ENCODE measurements at places on chromosomes 7 and 10. TPM values are rescaled to one million over a fixed set of nuclear protein-coding genes. Genes with fewer than 3 reads are reported as not detected.

DNA sequence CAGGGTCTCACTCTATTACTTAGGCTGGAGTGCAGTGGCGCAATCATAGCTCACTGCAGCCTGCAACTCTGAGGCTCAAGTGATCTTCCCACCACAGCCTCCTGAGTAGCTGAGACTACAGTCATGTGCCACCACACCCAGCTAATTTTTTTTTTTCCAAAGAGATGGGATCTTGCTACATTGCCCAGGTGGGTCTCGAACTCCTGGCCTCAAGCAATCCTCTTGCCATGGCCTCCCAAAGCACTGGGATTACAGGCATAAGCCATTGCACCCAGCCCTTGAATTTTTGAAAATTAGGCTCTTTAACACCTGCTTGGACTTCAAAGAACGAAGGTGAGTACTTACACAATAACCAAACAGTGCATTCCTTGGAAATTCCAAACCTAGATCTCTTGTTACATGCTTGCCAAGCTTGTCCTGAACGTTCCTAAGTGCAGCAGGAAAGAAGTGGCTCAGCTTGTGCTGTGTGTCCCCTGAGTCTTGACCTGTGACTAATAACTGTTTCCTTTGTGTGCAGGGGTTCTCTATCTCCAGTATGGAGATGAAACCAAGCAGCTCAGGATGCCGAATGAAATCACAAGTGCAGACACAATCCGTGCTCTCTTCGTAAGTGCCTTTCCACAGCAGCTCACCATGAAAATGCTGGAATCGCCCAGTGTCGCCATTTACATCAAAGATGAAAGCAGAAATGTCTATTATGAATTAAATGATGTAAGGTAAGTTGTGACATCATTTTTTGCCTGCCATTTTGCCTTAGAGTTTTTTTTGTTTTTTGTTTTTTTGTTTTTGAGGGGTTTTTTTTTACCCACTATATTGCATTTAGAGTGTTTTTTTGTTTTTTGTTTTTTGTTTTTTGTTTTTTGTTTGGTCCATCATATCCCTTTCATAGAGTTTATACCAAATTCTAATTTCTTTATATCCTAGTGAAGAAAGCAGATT lies 223.8 kb downstream of the KIAA1217 start:
- DNase-seq = no peak

The IFIT5 gene
- 14.5 TPM for polyA plus RNA-seq

- DNase-seq = no peak
These were observed 9.9 kb downstream of the LRRC4 start for GRCh38 chr7:128021366-128021765.

DNA sequence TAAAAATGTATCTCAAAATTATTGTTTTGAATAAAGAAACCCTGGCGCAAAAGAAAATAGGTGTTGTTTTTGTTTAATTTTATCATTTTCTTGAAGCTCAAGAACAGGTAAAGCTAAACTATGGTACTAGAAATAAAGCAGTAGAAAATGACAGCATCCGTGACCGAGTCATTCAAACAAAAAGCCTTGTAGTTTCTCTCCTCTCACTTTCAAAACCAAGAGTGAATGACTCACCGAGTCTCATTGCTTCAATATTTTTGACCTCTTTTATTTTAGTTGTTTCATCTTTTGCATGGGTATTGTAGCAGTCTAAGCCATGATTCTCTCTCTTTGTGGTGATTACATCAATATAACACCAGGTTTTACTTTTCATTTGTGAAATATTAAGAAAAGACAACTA lies 396.5 kb downstream of the POM121L12 start:
- no peak for DNase-seq

The CLDN4 gene
- 104 TPM for polyA plus RNA-seq

The ERVW-1 gene
- 0.30 TPM for polyA plus RNA-seq

The FEZF1 gene
- polyA plus RNA-seq = not detected

DNA sequence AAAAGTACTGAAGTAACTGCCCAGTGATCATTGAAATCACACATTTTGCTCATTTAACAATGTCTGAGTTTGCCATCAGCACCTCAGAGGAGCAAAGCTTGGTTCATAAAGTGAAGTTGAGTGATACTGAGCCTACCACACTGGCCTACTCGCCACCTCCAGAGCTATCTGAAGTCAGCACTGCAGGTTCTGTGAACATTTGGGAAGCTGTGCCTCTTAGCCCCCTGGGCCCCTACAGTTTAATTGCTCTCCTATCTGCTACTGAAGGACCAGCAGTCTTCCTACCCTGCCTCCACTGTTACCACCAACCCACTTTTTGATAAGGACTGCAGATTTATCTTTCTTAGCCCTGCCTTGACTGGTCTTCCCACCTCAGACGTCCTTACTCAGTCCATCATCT lies 2.0 kb upstream of the SEMA4G start:
- no peak for DNase-seq

DNA sequence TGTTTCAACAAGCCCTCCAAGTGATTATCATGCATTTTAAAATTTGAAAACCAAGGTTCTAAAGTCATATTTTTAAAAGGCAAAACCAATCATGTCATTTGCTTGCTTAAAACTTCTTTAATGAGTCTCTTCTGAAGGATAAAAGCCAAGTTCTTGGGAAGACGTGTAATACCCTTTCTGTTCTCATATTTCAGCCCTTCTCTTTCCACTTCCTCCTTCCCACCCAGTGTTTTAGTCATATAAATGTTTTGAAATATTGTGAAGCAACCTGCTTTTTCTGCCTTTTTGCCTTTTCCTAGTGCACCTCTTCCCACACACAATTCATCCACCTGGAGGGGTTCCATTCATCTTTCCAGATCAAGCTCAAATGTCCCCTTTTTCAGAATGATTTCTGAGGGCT lies 211.1 kb upstream of the LRRTM3 start:
- no peak for DNase-seq

- DNase-seq = no peak
These were observed 2.3 kb upstream of the LRRC72 start for GRCh38 chr7:16524332-16524731.

The IGFBP1 gene
- polyA plus RNA-seq = 0.49 TPM

DNA sequence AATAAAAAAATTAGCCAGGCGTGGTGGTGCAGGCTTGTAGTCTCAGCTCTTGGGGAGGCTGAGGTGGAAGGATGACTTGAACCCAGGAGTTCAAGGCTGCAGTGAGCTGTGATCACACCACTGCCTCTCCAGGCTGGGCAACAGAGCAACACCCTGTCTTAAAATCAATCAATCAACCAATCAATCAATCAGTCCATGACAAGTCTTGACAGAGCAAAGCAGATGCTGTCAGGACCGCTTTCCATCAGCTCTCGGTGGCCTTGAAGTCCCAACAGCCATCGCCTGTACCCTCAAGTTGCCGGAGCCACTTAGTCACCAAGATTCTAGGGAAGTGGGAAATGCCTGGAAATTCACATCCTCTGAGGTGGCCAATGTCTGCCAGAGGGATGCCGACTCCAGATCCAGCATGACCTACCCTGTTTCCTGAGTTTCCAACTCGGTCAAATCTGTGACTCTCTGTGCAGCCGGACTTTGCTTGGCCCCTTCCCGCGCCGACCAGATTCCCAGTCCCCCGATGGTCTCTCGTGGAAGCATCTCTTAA lies 871 bp upstream of the CCL24 start:
- DNase-seq = no peak

DNA sequence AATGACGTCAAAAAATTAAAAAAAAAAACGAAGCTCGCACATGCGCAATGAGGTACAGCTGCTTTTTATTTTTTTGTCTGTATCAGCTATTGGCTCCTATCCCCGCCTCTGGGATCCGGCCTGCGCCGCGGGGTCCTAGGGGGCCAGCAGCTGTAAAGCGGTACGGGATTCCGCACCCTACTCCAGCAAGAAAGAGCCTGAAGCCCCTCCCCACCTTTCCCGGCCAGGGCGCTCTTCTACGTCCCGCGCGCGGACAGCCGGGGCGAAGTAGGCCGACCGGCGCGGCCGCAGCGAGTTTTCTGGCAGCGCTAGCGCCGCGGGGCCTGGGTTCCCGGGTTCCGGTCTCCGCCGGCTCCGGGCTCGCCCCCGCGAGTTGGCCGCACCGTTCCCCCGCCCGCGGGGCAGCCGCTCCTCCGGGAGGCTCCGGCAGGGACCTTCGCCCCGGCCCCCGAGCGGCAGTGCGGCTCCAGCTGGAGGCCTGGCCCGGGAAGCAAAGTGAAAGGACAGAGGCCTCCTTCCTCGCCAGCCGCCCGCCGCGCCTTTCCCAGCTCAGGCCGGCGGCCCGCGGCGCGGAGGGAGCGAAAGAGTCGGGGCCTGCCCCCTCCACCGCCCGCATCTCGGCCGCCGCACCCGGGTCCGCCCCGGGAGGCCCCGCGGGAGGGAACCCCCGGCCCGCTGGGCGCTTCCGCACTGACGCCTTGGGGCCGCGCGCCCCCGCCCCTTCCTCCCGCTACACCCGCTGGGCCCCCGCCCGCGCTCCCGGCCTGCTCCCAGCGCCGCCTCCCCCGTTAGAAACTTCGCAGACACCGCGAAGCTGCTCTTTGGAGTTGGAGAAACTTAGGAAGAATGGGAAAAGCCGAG lies 4.7 kb upstream of the SPAG6 start:
- DNase-seq = no peak

DNA sequence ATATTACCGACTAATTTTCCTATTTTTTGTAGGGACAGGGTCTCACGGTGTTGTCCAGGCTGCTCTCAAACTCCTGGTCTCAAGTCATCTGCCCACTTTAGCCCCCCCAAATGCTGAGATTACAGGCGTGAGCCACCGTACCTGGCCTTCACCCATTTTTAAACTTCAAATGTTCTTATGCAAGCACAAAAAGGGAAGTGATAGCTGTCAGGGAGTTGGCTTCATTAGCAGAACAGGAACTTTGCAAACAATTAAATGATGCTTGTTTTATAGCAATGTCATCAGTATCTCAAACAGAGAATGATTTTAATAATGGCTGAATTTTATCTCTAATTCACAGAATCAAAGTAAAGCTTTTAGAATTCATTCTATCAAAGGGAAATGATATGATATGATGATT lies 49.8 kb upstream of the FAM171A1 start:
- DNase-seq = no peak

The SEMA3E gene
- polyA plus RNA-seq = 1.2 TPM

- no peak for DNase-seq
These were observed 18.4 kb upstream of the PDGFA start for GRCh38 chr7:537911-538634.

GRCh38 chr10:120824881-120825309 lies 26.3 kb upstream of the WDR11 start:
- DNase-seq = no peak

DNA sequence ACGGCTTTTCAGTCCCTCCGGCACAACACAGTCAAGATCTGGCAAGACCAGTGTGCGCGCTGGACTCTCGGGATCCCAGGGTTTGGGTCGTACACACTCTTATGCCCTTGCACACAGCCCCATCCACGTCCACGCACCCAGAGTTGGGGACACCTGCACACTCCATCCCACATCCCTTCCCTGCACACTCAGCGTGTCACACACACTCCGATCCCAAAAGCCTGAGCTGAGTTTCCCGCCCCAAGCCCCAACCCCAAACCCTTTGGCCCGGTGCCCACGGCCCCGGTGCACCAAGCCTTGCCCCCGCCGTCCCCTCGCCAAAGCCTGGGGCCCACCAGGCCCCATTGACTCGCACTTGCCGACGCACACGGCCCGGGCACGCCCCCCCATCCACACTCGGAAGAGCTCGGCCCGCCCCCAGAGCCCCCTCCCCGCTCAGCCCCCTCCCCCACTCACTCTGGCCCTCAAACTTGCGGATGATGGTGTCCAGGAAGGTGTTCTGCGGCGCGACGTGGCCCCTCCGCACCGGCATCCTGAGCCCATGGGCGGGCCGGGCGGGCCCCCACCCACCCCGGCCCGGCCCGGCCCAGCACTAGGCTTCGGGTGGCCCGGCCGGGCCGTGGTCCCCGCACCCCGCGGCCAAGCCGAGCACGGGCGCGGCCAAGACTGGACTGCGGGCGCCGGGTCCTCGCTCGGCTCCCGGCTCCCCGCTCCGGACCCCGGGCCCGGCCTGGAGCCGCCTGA lies 567 bp downstream of the KCNH2 start:
- DNase-seq = no peak

GRCh38 chr10:61089251-61089650 lies 145.3 kb upstream of the RHOBTB1 start:
- no peak for DNase-seq

- DNase-seq = no peak
These were observed 44.8 kb upstream of the FGL2 start for GRCh38 chr7:77244222-77244934.

The PLCE1 gene
- polyA plus RNA-seq = 40.0 TPM

The FBXL15 gene
- polyA plus RNA-seq = 14.2 TPM

The PLXNA4 gene
- 12.2 TPM for polyA plus RNA-seq

- DNase-seq = no peak
These were observed 10.5 kb downstream of the PLXDC2 start for GRCh38 chr10:19826712-19827111.

DNA sequence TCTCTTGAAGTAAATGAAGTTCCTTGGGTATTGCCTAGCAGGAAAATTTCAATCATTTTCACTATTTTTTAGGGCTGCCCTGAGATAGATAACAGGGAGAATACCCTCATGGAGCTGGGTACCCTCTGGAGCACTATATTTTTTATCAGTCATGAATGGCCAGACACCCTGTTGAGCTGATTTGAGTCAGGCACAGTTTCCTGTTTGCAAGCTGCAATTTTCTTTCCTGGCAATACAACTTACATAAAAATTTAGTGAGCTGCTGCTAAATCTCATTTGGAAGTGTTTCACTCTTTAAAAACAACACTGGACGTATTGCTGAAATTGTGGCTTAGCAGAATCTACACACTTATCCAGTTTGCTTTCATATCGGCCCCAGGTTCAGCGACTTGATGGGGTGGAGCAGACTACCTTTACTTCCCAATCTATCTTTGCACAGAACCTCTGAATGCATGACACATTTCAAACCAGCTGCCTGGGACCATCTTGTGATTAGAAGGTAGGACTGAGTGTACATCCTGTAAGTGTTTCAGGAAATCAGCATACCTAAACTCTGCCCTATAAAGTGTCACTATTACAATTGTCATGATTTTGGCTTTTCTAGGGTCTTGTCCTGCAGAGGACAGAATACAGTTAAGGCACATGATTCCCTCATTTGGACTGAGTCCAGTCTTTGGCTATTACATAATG lies 125.7 kb upstream of the FAM3C start:
- DNase-seq = no peak

GRCh38 chr10:84987039-84987438 lies 658.6 kb downstream of the CCSER2 start:
- no peak for DNase-seq

GRCh38 chr10:20620981-20621380 lies 276.1 kb downstream of the NEBL start:
- no peak for DNase-seq
